Upper lobe of right lung (tissue), 1 donor: ENCODE measurements at places on chromosomes 16 and 17. TPM values are rescaled to one million over a fixed set of nuclear protein-coding genes. Genes with fewer than 3 reads are reported as not detected.

KRTAP4-5 gene
- not detected for total RNA-seq

ALOX15B gene
- 80.2 TPM for total RNA-seq

KRT13 gene
- total RNA-seq, result 5.5 TPM

ZNF385C gene
- total RNA-seq, result 0.78 TPM

DLX4 gene
- 2.1 TPM for total RNA-seq

CDH3 gene
- 9.6 TPM for total RNA-seq

OTOP3 gene
- not detected for total RNA-seq

TP53TG3E gene
- total RNA-seq, result not detected

CCL4 gene
- total RNA-seq, result 12.5 TPM

IKZF3 gene
- 8.2 TPM for total RNA-seq

CLCN7 gene
- 138 TPM for total RNA-seq

CCDC154 gene
- total RNA-seq, result 4.1 TPM

DNAI2 gene
- not detected for total RNA-seq

GLIS2 gene
- total RNA-seq, result 34.1 TPM

KCNH6 gene
- not detected for total RNA-seq

GABARAPL2 gene
- 109 TPM for total RNA-seq

KRTAP9-2 gene
- not detected for total RNA-seq

MYO15A gene
- total RNA-seq, result 2.8 TPM
